Stimulated activated CD8-positive, alpha-beta memory T cell treated with anti-CD3 and anti-CD28 coated beads, Interleukin-2, amount 100 ng/mL, for 1 hour (primary cell): ENCODE measurements at places on chromosomes 13 and 19.

- DNase-seq, result no peak
Observed at GRCh38 chr13:76904507-76904906, 18.3 kb upstream of the KCTD12 start.

DNA sequence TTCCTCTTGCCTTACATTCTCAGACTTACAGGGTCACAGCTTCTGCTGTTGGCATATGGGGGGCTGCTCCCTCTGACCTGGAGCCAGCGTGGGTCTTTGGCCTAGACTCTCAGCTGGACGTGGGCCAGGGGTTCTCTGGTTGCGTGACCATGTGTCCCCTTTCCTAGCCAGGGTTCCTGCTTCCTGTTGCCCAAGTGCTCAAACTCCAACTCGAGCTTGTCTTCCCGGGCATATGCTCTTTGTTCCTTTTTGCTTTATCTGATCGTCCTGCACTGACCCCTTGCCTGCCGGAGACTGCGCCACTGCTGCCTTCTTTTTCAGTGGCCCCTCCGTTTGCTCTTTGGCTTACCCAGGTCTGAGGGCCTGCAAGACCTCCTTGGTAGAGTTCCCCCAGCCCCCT lies 25.3 kb upstream of the GPR183 start:
- no peak for DNase-seq

- no peak for DNase-seq
Observed at GRCh38 chr19:58037927-58038687, 4.3 kb downstream of the ZSCAN1 start.

GRCh38 chr13:58619396-58620113 lies 988.0 kb downstream of the PCDH17 start:
- DNase-seq, result no peak

DNA sequence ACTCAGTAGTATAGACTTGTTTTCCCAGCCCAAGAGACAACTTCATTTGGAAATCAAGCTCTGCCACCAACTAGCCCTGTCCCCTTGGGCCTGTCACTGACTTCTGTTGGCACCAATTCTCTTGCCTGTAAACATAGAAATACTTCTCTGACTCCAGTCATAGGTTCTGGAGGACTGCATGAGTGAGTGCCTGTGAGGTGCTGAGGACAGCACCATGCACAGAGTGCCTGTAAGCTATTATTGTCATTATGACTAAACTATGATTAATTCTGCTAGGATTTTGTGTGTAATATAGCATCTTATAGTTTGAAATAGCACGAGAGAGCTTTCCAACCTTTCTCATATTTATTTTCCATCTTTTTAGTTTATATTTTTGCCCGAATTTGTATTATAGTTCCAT lies 247.9 kb downstream of the MYO16 start:
- DNase-seq, result no peak

- no peak for DNase-seq
Observed at GRCh38 chr19:2282062-2282861, at the start of gene PEAK3. TSS of gene PEAK3 (minus strand) at chr19:2282175. CDS start at chr19:2280931, 1,244 bp downstream.

DNA sequence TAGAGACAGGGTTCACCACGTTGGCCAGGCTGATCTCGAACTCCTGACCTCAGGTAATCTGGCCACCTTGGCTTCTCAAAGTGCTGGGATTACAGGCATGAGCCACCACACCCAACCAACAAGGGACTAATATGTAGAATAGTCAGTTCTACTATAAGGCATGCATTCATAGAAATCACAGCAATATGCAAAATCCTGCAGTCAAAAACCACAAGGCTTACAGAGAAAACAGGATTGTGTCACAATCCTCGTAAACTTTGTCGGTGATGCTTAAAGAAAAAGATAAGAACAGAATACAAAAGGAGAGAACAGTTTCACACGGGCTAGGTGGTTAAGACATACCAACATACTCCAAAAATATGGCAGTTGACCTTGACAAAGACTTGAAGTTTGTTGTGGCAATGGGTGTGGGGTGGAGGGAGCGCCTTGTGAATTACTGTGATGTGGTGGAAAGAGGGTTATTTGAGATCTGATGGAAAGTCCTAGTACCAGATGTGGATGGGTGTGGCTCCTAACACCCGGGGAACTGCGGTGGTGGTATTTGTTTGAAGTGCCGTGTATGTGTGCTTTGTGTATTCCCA lies 12.4 kb downstream of the NOSIP start:
- no peak for DNase-seq

DNA sequence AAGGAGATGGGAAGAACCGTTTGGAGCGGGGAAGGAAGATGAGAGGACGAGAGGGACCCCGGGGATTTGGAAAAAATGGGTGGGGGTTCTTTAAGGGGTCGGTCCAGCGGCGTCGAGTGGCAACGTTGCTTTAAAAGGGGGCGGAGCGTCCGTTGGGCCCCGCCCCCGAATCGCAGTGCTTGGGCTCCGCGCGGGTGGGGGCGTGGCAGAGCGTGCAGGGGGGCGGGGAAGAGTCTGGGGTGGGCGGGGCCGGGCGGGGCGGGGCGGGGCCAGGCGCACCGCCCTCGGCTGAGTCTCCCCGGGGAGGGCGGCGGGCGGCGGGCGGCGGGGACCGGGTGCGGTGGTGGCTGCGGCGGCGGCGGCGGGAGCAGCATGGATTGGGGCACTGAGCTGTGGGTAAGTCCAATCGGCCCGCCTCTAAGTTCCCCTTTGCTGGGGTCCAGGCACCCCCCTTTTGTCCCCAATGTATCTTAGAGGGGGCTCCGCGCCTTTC lies at the start of gene TRIP10:
Gene TRIP10 (plus strand): TSS at position 291 of the 493 bp plus-strand sequence. CDS start 82 bp downstream, at position 373.
- DNase-seq, result peak; percentile 78

DNA sequence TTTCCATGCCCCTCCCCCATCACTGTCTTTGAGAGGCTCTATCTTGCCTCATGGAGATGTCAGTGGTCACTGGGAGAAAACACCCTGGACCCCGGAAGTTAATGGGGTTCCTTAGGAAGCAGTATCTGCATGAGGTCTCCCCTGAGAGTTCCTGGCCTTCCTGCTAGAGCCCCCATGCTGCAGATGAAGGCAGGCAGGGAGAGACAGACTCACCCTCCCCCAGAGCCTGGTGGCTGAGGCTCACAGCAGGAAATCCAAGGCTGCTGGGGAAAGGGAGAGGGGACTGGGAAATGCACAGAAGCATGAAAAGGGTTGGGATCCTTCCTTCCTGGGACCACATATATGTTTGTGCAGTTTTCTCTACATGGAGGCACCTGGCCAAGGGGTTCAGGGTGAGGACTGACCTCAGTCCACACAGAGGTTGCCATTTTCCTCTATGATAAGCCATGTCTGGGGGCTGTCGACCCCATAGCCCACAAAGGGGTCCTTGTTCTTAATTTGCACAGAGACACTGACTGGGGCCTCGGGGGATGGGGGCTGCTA lies 95.4 kb downstream of the RNASEH2B start:
- no peak for DNase-seq
